ENCODE measurements at places on chromosomes 16 and 17. TPM values are rescaled to one million over a fixed set of nuclear protein-coding genes. Genes with fewer than 3 reads are reported as not detected.
A peak's percentile ranks its signal among the peaks of the same experiment; 100 is the strongest.

DNA sequence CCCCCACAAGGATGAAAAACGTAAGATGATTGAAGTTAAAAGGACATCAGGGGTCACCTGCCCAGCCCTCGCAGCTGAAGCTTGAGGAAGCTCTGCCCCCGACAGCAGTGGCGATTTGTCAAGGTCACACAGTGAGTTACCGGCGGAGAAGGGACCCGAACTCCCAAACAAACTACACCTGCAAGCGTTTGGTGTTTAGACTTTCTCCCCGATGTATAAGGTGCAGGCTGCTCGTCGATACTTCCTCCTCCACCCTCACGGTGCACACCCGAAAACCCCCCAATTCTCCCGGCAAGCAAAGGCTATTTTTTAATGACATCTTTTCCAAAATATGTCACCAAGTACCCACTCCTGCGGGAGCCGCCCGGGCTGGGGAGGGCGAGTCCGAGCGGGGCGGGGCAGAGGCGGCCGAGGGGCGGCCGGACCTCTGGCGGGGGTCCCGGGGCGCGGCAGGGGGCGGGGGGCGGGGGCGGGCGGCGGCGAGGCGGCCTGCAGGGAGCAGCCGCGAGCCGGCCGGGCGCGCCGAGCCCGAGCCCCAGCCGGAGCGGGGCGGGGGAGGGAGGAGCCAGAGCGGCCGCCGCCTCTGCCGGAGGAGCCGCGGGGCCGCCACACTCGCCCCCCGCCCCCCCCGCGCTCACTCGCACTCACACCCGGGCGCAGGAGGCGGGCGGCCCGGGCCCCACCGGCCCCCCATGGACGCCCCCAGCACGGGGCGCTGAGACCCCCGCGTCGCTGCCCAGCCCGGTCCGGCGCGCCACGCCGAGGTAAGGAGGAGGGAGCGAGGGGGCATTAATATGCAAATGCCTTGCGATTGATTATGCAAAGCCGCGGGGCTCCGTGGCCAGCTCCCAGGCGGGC, at the start of gene THRA:
TSS of gene THRA (plus strand) at position 637 of the 858 bp plus-strand sequence. CDS start 11,524 bp downstream, outside the sequence.
- peaks cover 48% of the 10 kb centered on the region for H3K27me3 ChIP-seq
- H3K27ac ChIP-seq: peak within 1 kb of the TSS; percentile 35
- H3K4me3 ChIP-seq: peak within 1 kb of the TSS; percentile 78
- peak; percentile 69 for DNase-seq

GRCh38 chr16:57679016-57679415, 10.9 kb downstream of the ADGRG3 start:
- no peaks in the 10 kb centered on the region for H3K36me3 ChIP-seq
- H3K4me1 ChIP-seq: no peaks in the 10 kb centered on the region
- DNase-seq: no peak
- no peak overlapping the region for H3K27ac ChIP-seq
- H3K27me3 ChIP-seq: peaks cover 12% of the 10 kb centered on the region

DNA sequence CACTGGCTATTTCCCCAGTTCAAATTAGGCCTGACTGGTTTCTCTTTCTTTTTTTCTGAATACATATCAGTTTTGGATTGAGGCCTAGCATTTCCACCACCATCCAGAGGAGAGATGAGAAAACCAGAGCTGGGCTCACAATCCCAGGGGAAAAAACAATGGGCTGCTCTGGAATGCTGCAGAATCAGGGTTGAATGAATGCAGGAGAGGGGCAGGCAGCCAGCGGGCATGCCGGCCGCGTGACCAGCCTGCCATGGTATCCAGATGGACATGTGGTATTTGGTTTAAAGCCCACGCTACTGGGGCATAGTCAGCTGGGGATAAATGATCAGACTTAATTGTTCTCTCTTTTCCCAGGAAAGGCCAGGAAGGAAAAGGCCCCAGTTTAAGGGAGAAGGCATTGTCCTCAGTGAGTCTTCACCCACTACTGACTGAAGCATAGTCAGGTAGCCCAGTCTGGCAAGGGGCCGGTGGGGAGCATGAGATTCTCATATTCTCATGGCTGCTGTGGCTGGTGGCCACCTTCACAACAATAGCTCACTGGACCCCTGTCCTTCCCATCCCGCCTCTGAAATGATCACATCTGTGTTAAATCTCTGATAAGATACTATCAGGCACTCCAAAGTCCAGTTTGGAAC, 38.7 kb upstream of the RHOT1 start:
- H3K36me3 ChIP-seq: no peaks in the 10 kb centered on the region
- peak overlapping the region; percentile 61 for H3K27ac ChIP-seq
- DNase-seq: no peak
- no peak overlapping the region for H3K4me3 ChIP-seq
- peaks cover 29% of the 10 kb centered on the region for H3K4me1 ChIP-seq
- H3K27me3 ChIP-seq: peaks cover 1% of the 10 kb centered on the region

DNA sequence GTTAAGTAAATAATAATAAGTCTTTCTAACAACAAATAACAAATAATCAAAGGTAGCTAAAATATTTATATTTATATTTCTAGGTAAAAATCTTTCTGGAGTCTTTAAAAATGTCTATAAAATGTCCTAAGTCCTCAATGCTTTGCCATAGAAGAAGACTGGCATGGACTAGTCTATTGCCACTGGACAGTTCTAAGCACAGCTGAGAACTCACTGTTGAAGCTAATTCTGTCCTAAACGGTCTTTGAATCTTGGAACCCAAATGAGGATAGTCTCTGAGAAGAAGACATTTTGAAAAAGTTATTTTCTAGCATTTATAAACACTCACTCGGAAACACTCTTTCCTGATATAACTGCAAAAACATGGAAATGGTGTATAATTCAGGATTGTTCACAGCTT, 539 bp downstream of the MYH8 start:
- no peak overlapping the region for H3K27ac ChIP-seq
- H3K4me1 ChIP-seq: no peaks in the 10 kb centered on the region
- no peak overlapping the region for H3K4me3 ChIP-seq
- no peak for DNase-seq
- no peaks in the 10 kb centered on the region for H3K27me3 ChIP-seq

DNA sequence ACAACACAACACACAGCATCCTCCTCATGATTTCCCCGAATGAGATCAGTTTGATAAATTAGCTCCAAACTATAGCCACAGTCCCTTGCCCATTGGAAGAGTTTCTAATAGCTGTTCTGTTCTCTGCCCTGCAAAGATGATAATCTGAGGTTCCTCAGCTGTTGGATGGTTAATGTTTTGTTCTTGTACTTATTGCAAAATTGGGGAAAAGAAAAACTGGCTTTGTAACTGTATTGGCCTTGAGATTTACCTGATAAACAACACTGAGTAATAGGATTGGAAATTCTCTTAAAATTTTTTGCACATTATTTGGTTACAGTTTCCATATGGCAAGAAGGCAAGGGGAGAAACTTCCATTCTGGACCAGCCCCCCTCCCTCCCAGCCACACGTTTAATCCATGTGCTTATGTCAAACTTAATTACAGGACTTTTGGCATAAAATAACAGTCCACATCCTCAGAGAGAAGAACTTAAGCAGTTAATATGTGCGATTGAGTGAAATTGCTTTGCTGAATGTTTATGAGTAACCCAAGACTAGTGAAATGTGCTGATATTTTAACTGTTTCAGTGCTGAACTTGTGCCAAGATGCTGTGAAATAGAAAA, 119.1 kb upstream of the ZFHX3 start:
- H3K36me3 ChIP-seq: no peaks in the 10 kb centered on the region
- no peaks in the 10 kb centered on the region for H3K4me1 ChIP-seq
- H3K4me3 ChIP-seq: no peak overlapping the region
- no peak overlapping the region for H3K27ac ChIP-seq

DNA sequence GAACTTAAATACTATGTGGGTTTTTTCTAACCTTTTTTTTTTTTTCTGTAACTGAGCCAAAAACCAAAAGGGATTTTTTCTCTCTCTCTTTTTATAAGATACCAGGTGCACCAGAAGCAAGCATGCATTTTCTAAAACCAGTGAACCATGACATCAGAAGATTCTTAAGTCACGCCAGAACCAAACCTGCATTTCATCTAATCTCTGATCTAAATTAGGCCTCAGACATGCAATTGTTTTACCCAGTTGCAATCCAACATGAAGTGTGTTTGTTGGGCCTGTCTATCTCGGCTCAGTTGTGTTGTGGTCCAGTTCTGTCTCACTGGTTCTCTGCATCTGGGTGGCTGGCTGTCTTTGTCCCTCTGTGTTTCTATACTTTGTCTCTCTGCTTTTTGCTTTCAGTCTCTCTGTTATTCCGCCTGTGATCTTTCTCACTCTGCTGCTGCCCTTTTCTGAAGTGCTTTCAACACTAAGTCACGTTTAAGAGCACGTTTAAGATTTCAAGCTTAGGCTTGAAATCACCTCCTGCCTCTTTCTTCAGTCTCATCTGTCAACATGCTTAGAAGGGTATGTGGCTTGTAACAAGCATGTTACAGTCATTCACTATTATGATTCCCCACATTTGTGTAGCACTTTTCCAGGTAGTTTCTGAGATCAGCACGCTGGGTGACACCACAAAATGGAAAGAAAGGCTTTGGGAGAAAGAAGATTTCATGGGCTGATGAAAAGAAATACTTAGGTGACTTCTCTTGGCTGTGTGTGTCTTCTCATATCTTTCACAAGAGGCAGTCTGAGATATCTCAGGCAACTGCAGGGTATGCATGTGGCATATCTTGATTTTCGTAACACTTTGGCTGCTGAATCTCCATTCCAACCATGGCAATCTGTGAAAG, 488.9 kb downstream of the SHISA9 start:
- no peaks in the 10 kb centered on the region for H3K4me1 ChIP-seq
- H3K27me3 ChIP-seq: no peaks in the 10 kb centered on the region
- no peaks in the 10 kb centered on the region for H3K36me3 ChIP-seq
- no peak overlapping the region for H3K4me3 ChIP-seq

GRCh38 chr17:4510618-4510941, 11.9 kb downstream of the SPNS2 start:
- no peak overlapping the region for H3K4me3 ChIP-seq
- no peak for DNase-seq
- H3K27ac ChIP-seq: no peak overlapping the region
- no peaks in the 10 kb centered on the region for H3K36me3 ChIP-seq
- H3K4me1 ChIP-seq: peaks cover 20% of the 10 kb centered on the region

DNA sequence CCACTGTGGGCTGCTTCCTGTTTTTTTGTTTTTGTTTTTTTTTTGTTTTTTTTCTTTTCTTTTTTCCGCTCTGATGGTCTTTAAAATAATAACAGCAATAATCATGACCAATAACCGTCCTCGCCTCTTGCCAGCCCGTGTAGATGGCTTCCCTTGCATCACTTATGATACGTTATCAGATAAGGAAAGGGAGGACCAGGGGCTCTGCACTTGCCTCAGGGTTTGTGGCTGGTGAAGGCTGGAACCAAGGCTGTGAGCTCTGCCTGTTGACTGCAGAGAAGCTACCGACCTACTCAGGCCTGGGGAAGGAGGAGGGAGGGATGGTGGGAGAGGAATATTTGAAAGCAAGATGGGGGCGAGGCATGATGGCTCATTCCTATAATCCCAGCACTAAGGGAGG, 114.0 kb upstream of the SDK2 start:
- no peak overlapping the region for H3K4me3 ChIP-seq
- H3K36me3 ChIP-seq: no peaks in the 10 kb centered on the region

DNA sequence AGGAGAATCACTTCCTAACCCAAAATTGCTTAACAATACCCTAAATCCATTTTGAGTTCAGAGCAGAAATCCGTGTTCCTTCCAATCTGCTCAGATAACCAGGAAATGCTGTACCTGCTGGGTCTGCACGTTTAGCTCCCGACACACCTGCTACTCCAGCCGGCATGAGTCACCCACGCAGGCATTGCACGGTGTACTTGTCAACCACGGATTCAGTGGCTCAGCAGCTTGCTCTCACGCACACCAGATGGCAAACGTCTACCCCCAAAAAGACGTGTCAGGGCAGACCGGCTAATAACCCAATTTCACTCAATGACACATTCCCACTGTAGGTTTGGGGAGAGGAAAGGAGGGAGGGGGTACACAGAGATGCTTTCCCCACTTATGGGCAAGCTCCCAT, 468.1 kb downstream of the SOX9 start:
- peaks cover 49% of the 10 kb centered on the region for H3K4me1 ChIP-seq
- peak; percentile 53 for DNase-seq
- H3K4me3 ChIP-seq: peak overlapping the region; percentile 52
- H3K27me3 ChIP-seq: peaks cover 24% of the 10 kb centered on the region
- H3K36me3 ChIP-seq: peaks cover 9% of the 10 kb centered on the region
- H3K27ac ChIP-seq: peak overlapping the region; percentile 84

DNA sequence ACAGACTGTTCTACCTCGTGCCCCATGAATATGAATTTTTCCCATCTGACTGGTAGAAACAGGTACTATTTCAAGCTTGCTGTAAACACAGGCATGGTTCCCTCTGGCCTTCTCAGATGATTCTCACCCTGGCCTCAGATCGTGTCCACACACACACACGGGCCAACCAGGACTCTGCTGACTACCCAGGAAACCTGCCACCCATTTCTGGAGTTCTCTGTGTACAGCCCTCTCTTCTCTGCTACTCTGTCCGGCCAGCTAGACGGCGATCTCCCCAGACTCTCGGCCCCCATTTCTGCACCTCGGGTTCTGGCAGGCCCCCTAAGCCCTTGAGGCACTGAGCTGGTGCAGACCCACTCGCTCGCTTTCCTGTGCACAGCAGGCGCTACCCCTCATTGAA, 31.2 kb downstream of the RPA1 start:
- no peaks in the 10 kb centered on the region for H3K27me3 ChIP-seq
- no peak for DNase-seq
- H3K4me1 ChIP-seq: peaks cover 5% of the 10 kb centered on the region
- peaks cover 31% of the 10 kb centered on the region for H3K36me3 ChIP-seq

GUCY2D gene
- not detected for total RNA-seq
